ENCODE measurements at places on chromosomes 3 and 15. TPM values are rescaled to one million over a fixed set of nuclear protein-coding genes. Genes with fewer than 3 reads are reported as not detected.

Gene TMC3
- total RNA-seq: not detected

DNA sequence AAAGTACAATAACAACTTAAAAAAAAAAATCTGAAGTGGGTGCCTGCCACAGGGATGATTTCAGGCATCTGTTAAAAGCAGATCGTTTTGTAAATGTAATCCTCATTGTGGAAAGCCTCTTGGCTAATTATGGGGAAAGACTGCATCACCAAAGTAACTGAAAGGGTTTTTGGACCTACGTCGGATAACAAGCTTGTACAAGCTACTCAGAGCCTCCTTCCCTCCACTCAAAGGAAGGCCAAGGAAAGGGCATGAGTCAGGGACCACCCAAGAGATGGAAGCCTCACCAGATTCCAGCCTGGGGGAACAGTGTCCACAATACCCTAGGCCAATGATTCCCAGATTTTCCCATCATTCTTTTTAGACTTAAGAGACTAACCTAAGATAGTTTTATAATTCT lies 84.3 kb downstream of the ATP1B3 start:
- no peak for DNase-seq

Gene TIMP4
- total RNA-seq: not detected

DNA sequence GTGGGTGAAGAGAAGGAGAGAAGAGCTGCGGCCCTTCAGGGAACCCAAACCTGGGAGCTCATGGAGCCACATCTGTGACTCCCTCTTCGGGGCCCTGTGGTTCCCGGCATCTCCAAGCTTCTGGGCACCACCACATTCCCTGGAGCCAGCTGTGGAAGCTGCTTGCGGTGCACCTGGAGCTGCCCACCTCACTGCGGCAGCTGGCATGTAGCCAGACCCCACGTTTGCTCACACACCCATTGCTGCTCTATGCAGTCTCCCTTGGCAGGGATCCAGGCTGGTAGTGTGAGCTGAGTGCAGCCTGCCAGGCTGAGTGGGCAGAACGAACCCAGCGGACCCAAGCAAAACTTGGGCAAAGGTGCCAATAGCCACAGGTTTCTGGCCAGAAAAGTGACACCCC lies 16.8 kb upstream of the PLA2G4E start:
- no peak for DNase-seq

Gene COL6A5
- total RNA-seq: not detected
